T-helper 2 cell treated with Interferon-gamma antibody and Interleukin-4, amounts not matched to agents 100 ng/mL and 5 ng/mL, for 36 hours (primary cell): ENCODE measurements at places on chromosomes 16 and 17. TPM values are rescaled to one million over a fixed set of nuclear protein-coding genes. Genes with fewer than 3 reads are reported as not detected.

The ARL6IP1 gene
- total RNA-seq: 212 TPM in 2 replicates

The CFAP52 gene
- not detected in 2 replicates for total RNA-seq

The NOMO2 gene
- 97.7 and 115 TPM in 2 replicates for total RNA-seq

The CHMP1A gene
- total RNA-seq: 98.8 and 101 TPM in 2 replicates

The HOXB4 gene
- 6.6 and 6.9 TPM in 2 replicates for total RNA-seq

The NOXO1 gene
- total RNA-seq: 0.25 and 0.55 TPM in 2 replicates

The RNF227 gene
- total RNA-seq: 3.6 TPM in 2 replicates

The ABCA3 gene
- total RNA-seq: 6.6 and 7.0 TPM in 2 replicates

The ATF7IP2 gene
- total RNA-seq: 41.9 and 45.7 TPM in 2 replicates

The UBE2G1 gene
- 78.4 and 83.9 TPM in 2 replicates for total RNA-seq

The GAS2L2 gene
- total RNA-seq: not detected in 2 replicates
